ENCODE measurements at places on chromosomes 13 and 19.

GRCh38 chr13:46086985-46087384 is 17.8 kb downstream of the CPB2 start:
- no peak for DNase-seq

GRCh38 chr19:45428384-45429231 is 4.9 kb upstream of the ERCC1 start:
- DNase-seq: no peak

- DNase-seq: no peak
These were observed 7.5 kb upstream of the UBAC2 start for GRCh38 chr13:99193152-99193551.

DNA sequence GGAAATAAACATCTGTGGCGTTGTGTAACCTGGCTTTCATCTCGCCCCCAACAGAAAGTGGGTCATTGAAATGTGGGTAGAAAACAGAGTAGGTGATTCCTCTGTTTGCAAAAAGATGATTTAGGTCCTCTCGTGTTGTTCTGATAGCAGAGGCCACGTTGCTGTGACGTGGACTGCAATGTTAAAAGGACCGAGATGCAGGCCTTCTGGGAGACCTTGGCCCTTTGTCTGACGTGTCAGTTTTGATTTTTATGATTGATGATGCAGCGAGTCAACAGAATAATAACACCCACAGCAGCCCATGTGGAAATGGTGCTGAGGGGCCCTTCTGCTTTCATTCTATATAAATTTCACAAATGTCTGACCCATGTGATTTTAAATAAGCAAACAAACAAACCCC is 68.9 kb downstream of the FGF9 start:
- no peak for DNase-seq

DNA sequence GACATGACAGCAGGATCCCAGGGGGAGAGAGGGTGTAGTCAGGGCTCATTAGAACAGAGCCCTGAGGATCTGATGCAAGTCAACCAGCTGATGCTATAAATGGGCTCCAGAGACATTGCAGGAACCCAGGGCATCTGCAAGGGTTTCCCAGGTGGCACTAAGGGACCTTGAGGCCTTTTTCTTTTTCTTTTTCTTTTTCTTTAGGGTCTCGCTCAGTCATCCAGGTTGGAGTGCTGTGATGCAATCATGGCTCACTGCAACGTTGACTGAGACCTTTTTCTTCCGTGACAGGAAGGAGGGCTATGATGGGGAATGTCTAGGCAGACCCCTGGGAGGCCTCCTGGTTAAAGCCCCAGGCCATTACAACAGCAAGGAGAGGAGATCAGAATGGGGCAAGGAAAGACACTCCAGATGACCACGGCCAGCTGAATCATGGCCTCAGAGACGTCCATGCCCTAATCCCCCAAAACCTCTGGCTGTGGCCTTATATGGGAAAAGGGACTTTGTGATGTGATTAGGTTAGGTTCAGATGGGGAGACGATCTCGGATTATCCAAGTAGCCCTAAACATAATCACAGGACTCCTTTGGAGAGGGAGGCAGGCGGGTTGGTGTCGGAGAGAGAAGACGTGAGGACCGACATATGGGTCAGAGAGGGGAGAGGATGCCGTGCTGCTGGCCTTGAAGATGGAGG is 4.5 kb upstream of the FCGRT start:
- DNase-seq: no peak

All from stimulated activated CD8-positive, alpha-beta memory T cell treated with anti-CD3 and anti-CD28 coated beads, Interleukin-15, amount 100 ng/mL, for 4 hours (primary cell).